ENCODE measurements at places on chromosomes 6 and 20.

- DNase-seq: no peak
Measured at GRCh38 chr6:79048611-79049010, 29.4 kb downstream of the PHIP start.

GRCh38 chr6:9121549-9121948 is 686.2 kb upstream of the SLC35B3 start:
- no peak for DNase-seq

DNA sequence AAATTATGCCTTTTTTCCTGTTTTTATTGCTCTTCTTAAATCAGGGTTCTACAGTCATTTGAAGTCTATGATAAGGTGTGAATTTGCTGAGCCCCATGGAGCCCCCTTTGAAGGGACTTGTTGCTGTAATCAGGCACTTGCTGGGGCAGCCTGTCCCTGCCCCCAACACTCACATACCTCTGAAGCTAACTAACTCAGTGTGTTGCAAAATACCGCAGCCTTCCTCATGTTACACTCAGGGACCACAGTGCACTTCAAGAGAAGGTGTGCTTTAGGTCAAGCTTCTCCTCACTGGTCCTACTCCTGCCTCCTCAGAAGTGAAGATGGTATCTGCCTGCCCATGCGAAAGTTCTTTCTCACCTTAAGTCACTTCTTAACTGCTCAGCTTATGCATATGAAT is 66.1 kb upstream of the GLP1R start:
- DNase-seq: no peak

DNA sequence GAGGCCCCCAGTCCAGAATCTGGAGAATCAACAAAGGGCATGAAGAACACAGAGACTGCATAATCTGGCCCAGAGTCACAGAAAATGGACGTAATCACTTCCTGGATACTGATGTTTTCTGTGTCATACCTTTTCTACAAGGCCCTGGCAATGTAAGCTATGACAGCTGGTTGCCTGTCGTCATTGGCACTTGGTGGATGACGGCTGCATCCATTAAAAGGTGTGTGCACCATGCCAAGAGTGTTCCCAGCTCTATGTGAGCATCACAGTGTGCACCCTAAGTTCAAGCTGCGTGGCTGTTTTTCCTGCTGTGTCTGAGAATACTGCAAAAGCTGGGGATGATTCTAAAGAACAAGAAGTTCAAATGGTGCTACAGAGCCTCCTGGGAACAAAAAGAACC is 275.2 kb upstream of the CNR1 start:
- no peak for DNase-seq

DNA sequence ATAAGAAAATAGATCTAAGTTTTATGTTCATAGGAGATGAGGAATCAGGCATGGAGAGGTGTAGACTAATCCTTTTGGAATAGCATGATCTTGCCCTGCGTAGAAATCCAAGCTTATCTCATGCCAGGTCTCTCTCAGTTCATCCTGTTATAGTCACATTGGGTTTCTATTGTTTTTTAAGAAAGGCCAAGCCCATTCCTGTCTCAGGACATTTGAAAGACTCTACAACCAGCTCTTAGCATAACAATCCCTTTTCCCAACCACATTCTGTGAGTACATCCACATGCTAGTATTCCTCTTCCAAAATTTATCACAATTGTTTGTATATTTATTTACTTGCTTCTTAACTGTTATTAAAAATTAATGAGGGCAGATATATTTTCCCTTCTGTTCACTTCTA is 130.3 kb downstream of the MMUT start:
- no peak for DNase-seq

DNA sequence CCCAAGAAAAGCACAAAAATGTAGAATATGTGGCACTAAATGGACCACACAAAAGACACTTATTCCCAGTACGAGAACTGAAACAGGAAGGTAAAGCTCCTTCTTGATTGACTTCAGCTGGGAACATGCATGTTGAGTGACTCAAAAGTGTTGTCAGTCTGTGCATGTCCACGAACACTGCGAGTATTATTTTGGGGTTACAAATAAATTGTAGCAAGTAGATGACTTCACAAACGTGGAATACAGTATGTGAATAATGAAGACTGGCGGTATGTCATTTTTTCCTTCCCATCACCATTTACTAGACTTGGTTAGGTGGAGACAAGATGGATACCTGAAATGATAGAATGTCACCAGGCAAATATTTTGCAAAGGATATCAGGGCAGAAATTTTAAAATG is 45.4 kb downstream of the L3MBTL3 start:
- DNase-seq: no peak

DNA sequence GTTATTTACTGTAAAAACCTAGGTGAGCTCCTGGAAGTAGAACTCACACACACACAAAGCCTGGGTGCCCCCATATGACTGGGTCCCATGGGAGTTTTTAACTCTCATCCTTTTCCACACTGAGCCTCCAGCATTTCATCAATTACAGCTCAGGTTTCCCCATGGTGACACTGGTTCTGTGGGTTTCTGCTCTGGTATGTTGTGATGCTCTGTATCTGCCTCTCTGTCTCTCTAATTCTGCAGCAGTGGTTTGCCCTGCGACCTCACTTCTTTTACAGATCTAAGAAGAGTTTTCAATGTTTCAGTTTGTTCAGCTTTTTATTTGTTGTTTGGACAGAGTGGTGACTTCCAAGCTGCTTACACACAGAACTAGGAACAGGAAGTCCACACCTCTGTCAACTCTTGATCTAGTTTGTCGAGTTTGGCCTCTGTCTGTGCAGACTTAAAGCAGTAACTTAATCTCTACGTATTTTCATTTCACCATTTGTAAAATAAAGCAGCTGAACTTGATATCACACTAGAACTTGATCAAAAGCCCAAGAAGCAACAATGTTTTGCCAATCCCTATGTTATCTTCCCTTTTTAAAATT is 554.3 kb downstream of the EPHA7 start:
- no peak for DNase-seq

DNA sequence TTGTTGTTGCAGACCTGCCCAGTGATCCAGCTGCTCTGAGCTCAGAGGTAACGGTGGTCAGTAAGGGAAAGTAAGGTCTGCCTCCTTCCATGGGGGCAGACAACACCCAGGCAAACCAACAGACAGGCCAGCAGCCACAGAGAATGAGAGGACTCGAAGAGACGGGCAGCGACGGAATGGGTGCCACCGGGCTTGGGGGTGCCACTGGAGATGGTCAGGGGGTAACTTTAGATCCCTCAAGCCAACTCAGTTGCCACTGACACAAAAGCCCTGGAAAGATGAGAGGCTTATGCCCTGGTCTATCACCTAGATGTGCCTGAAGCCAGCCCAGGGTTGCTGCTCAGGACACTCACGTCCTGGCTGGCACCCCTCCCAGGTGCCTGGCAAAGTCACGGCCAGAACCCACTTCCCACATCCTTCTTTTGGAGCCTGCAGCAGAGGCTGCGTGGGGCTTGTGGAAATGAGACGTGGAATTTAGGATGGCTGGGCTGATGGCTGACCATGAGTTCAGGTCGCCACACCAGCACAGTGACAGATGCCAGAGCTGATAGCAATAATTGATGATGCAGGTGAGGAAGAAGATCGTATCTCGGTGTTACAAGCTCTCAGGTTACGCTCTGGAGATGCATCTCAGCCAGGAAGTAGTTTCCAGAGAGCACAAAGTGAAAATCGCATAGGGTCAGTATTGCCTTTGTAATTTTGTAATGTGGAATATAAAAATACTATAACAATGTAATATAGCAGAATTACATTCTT is 209.1 kb downstream of the SYNDIG1 start:
- DNase-seq: no peak

DNA sequence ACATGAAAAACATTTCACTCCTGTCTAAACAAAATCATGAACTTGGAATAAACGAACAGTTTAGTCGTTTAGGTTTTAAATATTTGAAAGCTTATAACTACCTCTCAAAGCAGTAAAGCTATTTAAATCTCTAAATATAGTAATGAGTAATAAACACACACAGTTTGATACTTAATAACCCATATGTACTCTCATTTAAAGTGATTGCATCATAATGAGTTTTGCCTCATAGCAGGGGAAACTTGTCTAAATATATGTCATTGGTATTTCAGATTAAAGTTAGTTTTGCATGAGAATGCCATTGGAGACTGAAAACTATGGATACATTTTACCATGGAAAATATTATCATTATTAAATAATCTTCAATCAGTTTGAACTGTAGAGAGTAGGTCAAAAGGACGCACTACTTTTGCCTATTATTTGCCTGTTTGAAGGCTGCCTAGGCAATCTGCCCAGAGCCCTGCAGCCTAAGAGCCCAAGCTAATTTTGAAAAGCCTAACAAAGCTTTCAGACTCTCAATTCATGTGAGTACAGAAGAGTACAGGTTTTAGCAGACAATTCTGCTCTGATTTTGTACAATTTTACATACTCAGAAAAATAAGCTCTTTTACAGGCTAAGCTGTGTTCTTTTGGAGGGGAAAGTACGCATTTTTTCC is 632.8 kb downstream of the HACE1 start:
- DNase-seq: no peak

DNA sequence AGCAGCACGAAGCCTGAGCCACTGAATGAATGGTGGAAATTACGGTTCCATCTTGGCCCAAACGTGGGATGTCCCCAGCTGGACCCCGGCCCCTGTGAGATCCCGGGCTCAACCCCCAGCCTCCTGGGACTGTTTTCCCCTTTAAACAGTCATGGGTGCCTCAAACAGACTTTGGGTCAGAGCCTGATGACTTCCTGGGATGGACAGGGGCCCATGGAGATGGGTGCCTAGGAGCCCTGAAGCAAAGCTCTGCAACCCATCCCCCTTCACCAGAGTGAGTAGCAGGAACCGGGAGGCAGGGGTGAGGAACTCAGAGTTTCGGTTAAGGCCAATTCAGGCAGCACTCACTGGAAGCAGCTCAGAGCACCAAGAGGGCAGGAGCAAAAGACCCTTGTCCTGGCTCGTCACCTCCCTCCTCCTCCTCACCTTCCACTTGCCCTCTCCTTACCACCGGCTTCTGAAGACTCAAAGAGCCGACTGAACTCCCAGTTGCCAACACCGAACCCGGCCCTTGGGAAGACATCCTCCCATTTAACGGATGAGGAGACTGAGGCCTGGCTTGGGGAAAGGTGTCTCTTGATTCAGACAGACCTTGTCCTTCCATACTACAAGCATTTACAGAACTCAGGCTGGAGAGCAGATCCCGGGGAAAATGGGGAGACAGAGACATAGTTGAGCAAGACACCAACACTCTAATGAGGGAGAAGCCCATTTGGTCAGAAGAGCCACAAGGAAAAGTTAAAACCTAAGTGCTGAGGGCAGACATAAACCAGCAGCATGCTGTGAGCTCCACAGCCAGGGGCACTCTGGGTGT is 14.9 kb upstream of the TLDC2 start:
- no peak for DNase-seq

DNA sequence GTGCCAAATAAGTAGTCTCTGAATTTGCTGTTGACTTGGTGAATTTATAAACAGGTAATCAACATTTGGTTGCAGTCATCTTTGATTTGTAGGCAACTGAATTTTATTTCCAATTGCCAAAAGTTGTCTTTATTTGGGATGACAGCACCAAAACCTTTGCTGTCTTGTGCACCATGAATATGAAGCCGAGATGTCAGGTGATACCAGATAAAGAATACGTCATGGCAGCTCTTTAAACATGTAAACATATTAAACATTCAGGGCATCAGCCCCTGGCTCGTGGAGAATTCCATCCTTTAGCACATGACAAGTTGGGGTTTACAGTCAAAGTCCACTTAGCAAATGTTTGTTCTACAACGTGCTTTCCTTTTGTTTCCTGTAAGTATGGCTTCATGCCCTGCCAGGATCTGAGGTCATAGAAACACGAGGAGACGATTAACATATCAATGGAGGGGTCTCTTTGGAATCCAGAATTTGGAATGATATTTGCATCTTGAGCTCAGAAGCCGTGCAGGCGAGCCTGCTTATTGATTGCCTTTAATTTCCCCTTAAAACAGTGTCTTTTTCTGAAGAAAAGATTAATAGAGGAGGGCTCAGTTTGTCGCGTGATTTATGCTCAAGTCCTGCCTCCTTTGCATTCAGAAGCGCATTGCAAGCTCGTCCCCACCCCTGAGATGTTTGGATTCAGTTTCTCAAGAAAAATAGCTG is 170.2 kb upstream of the ZNF217 start:
- no peak for DNase-seq

DNA sequence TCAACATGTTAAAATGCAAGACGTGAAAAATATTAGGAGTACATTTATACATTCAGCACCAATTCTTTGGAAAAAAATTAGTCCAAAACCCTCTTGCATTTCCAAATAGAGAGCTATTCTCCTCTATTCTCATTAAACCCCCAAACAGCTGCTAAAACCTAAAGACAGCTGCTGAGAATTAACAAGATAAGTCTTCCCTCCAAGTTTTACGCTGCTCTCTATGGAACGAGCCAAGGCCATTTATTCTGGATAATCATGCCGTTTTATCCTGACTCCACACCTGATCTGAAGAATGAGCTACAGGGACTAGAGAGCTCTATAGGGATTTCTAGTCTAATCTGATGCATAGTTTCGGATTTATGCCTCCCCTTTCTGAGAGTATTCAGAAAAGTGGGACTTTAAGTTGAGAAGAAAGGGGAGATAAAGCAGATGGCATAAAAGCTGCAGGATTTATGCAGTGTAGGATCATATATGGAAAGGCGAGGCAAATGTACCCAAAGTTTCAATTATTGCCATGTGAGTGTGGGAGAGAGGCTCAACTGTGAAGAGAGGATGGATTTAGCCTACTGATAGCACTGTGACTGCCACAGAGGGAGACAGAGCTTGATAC is 64.7 kb upstream of the HS3ST5 start:
- DNase-seq: no peak

DNA sequence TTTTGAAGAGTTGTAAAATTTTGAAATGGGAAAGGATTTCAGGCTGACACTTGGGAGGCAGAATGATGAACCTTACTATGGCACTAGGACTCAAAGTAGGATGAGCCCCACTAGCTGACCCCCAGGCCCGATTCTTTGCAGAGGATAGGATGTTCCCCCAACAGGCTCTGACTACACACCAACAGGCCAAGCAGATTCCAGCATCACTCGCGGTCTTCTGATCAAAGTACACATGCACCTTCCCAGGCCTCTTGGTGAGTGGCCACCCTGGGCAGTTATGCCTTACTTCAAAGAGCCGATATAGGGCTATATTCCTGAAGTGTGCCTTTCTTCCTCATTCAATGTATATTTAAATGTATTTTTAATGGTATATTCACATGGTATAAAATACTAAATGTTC is 117.6 kb upstream of the TMEM181 start:
- no peak for DNase-seq

DNA sequence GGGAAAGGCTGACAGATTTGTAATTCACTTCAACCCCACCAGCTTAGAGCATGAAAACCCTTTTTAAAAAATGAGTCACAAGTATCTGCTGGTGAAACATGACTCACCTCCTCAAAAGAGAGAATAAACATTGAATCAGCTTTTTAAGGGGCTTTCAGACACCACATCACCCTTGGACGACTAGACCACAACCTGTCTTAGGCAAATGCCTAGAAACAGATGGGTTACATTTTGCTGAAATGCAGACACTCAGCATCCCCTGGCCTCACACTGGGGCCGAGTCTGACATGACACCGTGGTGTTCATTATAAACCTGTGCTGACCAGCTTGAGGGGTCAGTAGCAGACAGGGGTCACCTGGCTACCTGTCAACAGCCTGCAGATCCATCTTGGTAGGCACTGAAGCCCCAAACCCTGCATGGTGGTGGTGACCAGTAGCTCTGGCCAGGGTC is 175.3 kb upstream of the CST7 start:
- peak; percentile 35 for DNase-seq

- DNase-seq: no peak
Measured at GRCh38 chr20:4412216-4412615, 309.5 kb upstream of the PRND start.

All from activated T-cell treated with anti-CD3 and anti-CD28 coated beads, Interleukin-2, amount 50 U/mL, for 48 hours (primary cell).